NCI-H187 treated with DMSO at 0.1 percent for 48 hours (cell line): ENCODE measurements at places on chromosomes 3 and 15.

GRCh38 chr3:158097593-158098308 lies 8.5 kb downstream of the SHOX2 start:
- no peak for DNase-seq

DNA sequence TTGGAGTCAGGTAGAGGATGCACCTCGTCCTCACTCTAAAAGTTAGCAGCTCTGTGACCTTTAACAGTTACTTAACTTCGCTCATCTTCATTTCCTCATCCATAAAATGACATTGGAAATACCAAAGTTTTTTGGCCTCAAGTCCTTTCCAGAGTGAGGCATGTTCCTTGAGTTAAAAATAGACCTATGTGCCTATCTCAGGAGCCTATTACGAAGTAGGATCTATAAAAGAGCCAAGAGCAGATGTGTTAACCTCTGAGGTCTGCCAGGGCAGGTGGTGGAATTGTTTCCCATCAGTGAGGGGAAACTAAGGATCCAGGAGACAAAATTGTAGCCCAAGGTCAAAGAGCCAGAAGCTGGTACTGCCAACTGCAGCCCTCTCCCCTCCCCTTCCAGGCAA lies 120.4 kb upstream of the EIF1B start:
- DNase-seq = no peak

GRCh38 chr3:12882336-12883310 lies 41.3 kb upstream of the RPL32 start:
- DNase-seq = no peak

GRCh38 chr3:77096966-77097890 lies 57.3 kb downstream of the ROBO2 start:
- DNase-seq = no peak

DNA sequence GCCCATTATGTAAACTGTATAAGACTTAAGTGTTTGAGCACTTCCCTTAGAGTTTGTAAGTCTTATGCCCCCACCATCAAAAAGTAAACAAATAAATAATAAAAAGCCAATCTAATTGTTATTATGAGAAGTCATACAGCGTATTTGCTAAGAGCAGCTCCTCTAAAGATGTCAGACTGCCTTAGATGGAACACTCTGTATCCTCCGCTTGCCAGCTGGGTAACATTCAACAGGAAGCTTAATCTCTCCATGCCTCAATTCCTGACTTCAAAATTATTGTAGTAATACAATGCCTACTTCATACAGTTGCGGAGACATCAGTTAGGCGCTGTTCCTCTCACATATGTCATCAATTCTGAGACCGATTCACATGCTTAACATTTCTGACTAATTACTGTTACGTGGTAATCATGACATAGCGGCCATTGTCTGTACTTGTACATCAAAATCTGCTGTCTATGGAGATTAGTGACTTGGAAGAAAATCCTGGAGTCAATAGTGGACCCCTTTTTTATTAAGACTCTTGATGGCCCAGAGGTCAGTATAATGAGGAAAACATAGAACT lies 417.7 kb downstream of the LPP start:
- no peak for DNase-seq

GRCh38 chr3:193874512-193874911 lies 261.4 kb upstream of the HES1 start:
- no peak for DNase-seq

DNA sequence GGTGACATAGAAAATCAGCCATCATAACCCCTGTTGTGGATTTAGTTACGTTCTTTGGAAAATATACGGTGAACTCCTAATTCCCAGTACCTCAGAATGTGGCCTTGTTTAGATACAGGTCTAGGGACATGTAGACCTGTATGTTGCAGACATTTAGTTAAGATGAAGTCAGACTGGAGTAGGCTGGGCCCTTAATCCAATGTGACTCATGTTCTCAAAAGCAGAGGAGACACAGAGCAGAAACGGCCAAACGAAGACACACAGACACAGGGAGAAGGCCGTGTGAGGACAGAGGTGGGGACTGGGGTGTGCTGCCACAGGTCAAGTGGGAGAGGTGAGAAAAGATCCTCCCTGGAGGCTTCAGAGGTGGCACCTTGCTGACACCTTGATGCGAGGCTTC lies 119.0 kb upstream of the PROK2 start:
- no peak for DNase-seq

- no peak for DNase-seq
Observed at GRCh38 chr15:59169251-59169708, 37.4 kb upstream of the LDHAL6B start.

DNA sequence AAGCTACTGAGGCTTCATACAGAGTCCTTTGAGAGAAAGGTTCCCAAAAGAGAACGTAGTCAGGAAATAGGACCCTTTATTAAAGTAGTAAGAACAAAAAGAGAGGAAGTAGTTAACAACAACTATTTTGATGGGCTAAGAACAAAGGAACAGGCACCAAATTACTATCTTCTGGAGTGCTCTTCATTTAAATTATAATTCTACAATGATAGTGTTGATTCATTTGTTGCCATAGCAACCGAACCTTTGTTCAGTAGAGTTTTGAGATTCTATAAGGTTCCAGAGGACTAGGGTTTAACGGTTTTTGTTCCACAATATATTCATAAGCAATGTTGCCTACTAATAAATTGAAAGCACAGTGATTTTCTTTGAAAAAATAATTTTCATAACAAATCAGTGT lies 78.8 kb downstream of the CMSS1 start:
- DNase-seq = no peak

- no peak for DNase-seq
Observed at GRCh38 chr3:128317101-128317697, 149.5 kb downstream of the DNAJB8 start.

- no peak for DNase-seq
Observed at GRCh38 chr15:38017721-38018120, 83.3 kb downstream of the TMCO5A start.

DNA sequence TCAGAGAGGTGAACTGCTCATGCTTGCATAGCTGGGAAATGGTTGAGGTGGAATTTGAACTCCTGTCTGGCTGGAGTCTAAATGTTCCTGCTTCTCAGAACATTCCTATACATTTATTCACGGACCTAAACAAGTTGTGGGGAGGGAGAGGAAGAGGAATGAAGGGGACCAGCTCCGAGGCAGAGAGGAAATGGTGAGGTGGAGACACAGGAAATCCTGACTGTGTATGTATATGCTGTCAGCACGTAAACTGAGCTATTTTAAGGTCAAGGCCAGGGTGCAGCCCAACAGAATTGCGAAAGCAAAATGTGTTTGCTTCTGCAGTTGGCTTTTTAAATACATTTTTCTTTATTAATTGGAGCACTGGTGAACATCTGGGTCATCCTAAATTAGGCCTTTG lies 74.1 kb upstream of the POMGNT2 start:
- no peak for DNase-seq

DNA sequence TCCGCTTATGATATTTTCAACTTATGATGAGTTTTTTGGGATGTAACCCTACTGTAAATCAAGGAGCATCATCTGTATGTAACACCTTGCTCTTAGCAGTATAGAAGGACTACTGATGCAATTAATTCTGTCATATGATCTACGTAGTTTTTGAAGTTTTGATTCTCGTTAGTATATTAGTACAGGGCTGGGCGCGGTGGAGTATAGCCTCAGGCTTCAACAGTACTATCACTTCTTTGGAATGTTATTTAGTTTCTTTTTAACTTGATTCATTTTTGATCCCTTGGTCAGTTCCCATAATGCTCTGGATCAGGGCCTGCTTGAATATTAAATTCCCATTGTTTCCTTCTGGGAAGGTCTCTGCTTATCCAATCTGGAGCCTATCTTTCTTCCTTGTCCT lies 23.9 kb upstream of the AP4E1 start:
- no peak for DNase-seq

GRCh38 chr3:57110798-57111197 lies 50.3 kb downstream of the SPATA12 start:
- peak; percentile 12 for DNase-seq

DNA sequence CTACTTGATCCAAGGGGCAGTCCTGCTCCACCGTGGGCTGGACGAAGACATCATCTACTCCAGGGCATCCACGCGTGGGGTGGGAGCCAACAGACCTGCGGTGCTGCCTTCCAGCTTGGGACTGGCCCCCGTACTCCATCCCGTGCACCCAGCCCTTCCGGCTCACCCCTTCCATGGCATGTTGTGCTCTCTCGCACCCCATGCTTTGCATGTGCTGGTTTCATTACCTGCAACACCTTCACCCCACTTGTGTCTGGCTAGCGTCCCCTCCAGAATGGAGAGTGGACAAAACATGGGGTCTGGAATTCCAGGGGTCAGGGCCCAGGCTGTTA lies 30.2 kb downstream of the SEMA7A start:
- no peak for DNase-seq

GRCh38 chr15:31271224-31271635 lies 55.4 kb upstream of the KLF13 start:
- no peak for DNase-seq

- no peak for DNase-seq
Observed at GRCh38 chr15:46696281-46696680, 1021.0 kb upstream of the SEMA6D start.

DNA sequence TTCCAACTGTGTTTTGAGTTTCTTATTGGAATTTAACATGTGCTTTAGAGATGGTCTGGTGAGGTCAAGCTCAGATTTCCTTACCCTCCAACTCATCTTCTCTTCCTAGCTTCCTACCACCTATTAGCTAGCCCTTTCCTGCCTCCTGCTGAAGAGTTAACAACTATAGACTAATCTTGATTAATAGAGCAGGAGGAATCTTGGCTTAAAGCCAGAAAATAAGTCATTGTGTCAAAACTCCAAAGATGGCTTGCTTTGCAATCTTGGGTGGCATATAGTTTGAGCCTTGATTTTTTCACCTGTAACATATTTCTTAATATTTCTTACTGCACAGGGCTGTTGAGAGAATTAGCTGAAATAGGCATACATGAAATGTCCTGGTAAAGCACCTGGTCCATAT lies 27.3 kb downstream of the BCL2L10 start:
- no peak for DNase-seq

DNA sequence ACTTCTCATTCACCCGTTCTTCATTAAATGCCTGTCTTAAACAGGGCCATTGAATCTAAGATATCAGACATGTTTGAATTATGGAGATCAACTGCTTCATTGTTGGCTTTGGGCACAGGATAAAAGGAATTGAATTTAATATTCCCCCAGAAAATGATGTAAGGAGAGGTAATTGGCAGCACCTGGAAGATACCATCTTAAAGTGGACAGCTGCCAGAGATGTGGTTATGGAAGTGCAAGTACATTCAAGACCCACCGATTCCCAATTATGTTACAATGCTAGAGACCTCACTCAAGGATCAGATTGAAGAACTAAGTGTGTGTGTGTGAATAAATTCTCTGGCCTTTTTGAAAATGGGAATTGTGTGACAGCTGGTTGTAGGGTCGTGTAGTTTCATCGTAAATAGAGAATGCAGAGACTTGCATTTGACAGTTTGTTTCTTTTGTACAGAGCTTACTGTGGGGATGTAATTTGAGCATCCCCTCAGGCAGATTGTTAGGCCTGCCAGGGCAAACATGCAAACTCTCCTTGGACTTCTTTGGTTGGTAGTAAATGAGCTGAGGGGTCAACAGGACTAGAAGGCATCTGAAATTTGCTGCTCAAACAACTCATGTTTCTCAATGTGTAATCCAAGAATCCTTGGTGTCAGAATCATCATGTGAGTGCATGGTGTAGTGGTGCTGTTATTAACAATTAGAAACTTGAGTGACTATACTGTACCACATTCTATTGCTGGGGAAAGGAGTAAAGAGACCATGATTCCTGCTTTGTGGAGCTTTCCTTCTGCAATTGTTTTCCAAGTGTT lies 359.2 kb upstream of the THRB start:
- no peak for DNase-seq

DNA sequence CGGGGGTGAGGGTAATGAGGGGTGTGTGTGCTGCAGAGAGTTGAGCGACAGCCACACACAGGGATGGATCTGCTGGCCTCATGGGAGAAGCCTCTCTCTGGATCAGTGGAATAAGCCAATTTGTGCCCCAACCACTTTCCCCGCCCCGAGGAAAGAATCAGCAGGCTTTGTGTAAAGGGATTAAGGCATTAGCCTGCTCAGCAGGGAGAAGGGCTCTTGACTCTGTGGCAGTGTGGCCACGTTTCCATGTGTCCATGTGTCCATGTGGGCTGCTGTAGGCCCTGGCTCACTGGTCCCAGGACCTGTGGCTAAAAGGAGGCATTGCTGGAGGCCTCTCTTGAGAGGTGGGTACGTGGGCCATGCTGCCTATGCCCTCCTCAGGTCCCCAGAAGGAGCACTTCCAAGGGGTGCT lies 104.7 kb downstream of the HMG20A start:
- no peak for DNase-seq

DNA sequence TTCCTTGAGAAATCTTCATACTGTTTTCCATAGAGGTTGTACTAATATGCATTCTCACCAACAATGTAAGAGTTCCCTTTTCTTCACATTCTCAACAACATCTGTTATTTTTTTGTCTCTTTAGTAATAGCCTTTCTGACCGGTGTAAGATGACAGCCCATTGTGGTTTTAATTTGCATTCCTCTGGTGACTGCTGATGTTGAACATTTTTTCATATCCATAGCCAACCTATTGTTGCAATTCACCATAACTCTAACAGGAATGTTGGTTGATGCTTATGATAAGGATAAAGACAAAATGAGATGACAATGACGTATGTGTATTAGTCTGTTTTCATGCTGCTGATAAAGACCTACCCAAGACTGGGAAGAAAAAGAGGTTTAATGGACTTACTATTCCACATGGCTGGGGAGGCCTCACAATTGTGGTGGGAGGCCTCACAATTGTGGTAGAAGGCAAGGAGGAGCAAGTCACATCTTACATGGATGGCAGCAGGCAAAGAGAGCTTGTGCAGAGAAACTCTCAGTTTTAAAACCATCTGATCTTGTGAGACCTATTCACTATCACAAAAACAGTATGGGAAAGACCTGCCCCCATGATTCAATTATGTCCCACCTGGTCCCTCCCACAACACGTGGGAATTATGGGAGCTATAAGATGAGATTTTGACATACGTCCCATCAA lies 37.6 kb upstream of the RHCG start:
- DNase-seq = no peak

- DNase-seq = no peak
Observed at GRCh38 chr15:38817427-38818156, 253.0 kb upstream of the RASGRP1 start.

- DNase-seq = no peak
Observed at GRCh38 chr3:127817406-127817841, 4.9 kb downstream of the MGLL start.
